Placental pericyte (primary cell): ENCODE measurements at places on chromosomes 13 and 19. TPM values are rescaled to one million over a fixed set of nuclear protein-coding genes. Genes with fewer than 3 reads are reported as not detected.

Gene GRK1
- total RNA-seq = under 0.01 TPM in 1 of 2 replicates, not detected in the other

Gene NLRP5
- total RNA-seq = not detected in 2 replicates

Gene SULT2A1
- total RNA-seq = not detected in 2 replicates

Gene TNFSF11
- 0.14 TPM in 1 of 2 replicates, not detected in the other for total RNA-seq

Gene FXYD1
- 0.66 TPM in 1 of 2 replicates, not detected in the other for total RNA-seq

Gene APOE
- total RNA-seq = 5.9 and 18.4 TPM in 2 replicates

Gene PRODH2
- total RNA-seq = not detected in 2 replicates

Gene SYMPK
- 46.2 and 50.8 TPM in 2 replicates for total RNA-seq

Gene PLPP2
- total RNA-seq = 3.0 and 8.8 TPM in 2 replicates

Gene TGFBR3L
- 0.86 and 1.3 TPM in 2 replicates for total RNA-seq
